ENCODE measurements at places on chromosomes 16 and 17. TPM values are rescaled to one million over a fixed set of nuclear protein-coding genes. Genes with fewer than 3 reads are reported as not detected.

GRCh38 chr17:81076141-81076679 is 41.3 kb downstream of the BAIAP2 start:
- no peaks in the 10 kb centered on the region for H3K4me1 ChIP-seq
- H3K27me3 ChIP-seq: no peaks in the 10 kb centered on the region
- no peak overlapping the region for H3K27ac ChIP-seq

Gene CCL7
- not detected for total RNA-seq

Gene TOX3
- not detected for total RNA-seq

DNA sequence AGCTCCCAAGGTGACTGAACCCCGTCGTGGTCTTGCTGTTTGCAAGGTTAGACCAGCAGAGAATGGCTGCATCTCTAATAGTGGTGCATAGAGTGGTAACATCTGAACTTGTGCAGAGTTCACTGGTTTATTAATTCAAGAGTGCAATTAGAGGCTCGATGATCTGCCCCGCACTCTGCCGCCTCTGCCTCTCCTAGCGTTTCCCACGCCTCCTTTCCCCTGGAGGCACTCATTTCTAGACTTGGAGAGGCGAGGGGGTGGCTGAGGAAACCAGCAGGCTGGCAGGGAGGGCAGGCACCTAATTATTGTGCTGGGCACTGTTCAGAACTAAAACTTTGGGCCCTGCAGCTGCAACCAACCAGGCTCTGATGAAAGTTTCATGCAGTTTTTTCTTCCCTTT is 363.5 kb upstream of the EEF2KMT start:
- DNase-seq: no peak
- H3K36me3 ChIP-seq: no peaks in the 10 kb centered on the region
- no peak overlapping the region for H3K27ac ChIP-seq
- no peaks in the 10 kb centered on the region for H3K4me1 ChIP-seq

DNA sequence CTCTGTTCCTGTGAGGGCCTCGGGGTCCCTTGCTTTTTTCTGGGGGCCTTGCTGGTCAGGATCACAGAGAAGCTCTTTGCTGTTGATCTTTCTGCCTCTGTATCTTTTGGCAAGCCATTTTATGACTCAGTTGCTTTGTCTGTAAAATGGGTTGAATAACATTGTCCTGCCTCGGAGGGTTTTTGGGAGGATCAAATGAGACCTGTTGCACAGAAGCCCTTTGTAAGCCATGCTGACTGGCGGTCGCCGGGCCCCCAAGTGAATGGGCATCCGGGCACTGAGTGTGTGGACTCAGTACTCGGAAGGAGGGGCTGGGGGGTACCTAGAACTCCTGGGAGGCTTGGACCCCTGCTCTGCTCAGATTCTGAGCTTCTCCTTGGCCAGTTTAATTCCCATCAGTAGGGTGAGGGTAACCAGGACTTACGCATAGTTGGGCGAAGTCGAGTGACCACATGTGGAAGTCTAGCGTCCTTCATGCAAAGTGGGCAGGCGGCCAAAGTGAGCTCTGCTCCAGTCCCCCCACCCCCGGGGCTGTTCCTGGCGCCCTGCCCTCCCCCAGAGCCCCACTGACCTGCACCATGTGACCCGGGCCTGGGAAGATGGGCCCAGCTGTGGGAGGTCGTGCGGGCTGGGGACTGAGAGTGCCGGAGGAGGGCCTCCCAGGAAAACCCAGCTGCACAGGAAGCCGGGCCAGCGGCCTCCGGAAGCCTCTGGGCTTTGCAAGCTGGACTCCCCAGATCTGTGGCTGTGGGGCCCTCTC is 284.0 kb downstream of the SEC14L1 start:
- DNase-seq: no peak
- H3K27ac ChIP-seq: no peak overlapping the region
- H3K27me3 ChIP-seq: no peaks in the 10 kb centered on the region
- H3K36me3 ChIP-seq: no peaks in the 10 kb centered on the region

Measured in CD8-positive, alpha-beta memory T cell (primary cell).